Renal cortical epithelial cell (primary cell): ENCODE measurements at places on chromosomes 2 and 18. TPM values are rescaled to one million over a fixed set of nuclear protein-coding genes. Genes with fewer than 3 reads are reported as not detected.

Gene CFAP53
- total RNA-seq: 0.35 and 2.2 TPM in 2 replicates

Gene EPC2
- total RNA-seq: 11.1 and 37.9 TPM in 2 replicates

DNA sequence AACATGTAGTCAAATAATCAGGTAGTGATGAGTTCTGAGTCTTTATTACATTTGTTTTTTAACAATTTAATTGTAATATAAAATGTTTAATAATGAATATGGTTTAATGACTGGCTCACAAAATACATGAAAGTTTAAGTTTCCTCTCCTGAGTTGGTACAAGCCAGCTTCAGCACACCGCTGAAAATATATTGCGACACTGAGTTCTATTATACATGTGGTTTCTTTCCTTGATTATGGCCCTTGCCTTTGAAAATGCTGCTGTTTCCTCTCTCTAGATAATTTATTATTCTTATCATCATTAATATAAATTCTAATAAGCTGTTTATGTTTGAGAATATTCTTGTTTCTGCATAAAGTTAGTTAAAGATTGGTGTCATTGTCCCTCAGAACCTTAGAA is 249.3 kb downstream of the PARD3B start:
- DNase-seq: no peak

GRCh38 chr18:3715231-3716080 is 265.5 kb downstream of the TGIF1 start:
- no peak for DNase-seq
